Stimulated activated CD4-positive, alpha-beta T cell treated with anti-CD3 and anti-CD28 coated beads, Interleukin-15, amount 100 ng/mL, for 24 hours (primary cell): ENCODE measurements at places on chromosomes 12 and 14.

GRCh38 chr12:118183155-118183554 is 47.2 kb downstream of the PEBP1 start:
- no peak for DNase-seq

GRCh38 chr14:46053221-46053620 is 598.4 kb downstream of the RPL10L start:
- DNase-seq = no peak

GRCh38 chr12:87152841-87153528 is 876.2 kb downstream of the C12orf50 start:
- no peak for DNase-seq

DNA sequence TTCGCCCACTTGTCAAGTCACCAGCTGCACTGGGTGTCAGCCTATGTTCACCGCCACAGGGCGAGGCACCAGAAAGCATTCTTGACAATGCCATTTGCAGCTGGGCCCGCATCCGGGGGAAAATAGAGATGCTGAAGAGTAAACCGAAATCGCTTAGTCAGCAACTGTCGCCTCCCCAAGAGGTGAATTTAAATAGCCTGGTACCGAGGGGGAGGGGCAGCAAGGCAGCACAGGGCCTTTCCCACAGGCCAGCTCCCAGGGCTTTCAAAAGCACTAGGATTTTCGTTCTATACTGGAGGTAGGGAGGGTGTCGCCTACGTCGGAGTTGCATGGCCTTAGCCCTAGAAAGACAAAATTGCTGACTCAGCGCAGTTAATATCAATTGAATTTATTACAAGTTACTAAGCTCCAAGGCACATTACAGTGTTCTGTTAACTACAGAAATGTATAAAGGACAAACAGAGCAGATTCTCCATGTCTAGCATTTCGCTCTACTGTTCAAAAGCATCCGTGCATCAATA is 4.3 kb downstream of the IRF2BPL start:
- peak; percentile 86 for DNase-seq

DNA sequence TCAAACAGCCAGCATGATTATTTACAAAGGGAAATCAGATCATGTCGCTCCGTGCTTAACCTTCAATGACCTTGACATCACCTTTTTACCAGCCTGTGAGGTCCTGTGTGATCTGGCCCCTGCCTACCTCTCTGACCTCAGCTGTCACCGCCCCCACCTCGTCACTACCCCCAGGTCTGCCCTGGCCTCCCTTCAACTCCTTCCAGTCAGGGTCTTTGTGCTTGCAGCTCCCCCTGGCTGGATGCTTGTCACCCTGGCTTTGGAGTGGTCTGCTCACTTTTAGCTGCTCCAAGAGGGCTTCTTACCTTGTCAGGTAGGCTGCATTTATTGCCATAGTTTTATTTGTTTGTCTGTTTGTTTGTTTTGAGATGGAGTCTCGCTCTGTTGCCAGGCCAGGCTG is 8.2 kb upstream of the MAX start:
- DNase-seq = no peak

GRCh38 chr12:19648591-19648990 is 209.3 kb downstream of the AEBP2 start:
- DNase-seq = no peak

DNA sequence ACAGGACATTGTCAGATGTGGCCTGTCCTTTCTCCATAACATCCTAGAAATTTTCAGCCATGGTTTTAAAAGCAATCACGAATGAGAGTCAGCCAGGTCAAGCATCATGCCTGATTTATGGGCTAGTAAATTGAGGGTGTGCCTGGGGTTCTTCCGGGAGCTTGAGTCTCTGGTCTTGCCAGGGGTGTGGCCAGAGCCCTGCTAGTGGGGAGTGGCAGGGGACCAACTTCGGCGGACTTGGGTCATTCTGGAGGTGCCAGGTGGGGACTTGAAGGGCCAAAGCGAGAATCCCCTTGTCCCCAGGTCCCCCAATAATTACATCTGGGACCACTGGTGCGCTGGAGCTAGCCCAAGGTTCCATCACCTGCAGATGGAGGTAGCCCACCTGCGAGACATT is 5.7 kb downstream of the OTUB2 start:
- no peak for DNase-seq

DNA sequence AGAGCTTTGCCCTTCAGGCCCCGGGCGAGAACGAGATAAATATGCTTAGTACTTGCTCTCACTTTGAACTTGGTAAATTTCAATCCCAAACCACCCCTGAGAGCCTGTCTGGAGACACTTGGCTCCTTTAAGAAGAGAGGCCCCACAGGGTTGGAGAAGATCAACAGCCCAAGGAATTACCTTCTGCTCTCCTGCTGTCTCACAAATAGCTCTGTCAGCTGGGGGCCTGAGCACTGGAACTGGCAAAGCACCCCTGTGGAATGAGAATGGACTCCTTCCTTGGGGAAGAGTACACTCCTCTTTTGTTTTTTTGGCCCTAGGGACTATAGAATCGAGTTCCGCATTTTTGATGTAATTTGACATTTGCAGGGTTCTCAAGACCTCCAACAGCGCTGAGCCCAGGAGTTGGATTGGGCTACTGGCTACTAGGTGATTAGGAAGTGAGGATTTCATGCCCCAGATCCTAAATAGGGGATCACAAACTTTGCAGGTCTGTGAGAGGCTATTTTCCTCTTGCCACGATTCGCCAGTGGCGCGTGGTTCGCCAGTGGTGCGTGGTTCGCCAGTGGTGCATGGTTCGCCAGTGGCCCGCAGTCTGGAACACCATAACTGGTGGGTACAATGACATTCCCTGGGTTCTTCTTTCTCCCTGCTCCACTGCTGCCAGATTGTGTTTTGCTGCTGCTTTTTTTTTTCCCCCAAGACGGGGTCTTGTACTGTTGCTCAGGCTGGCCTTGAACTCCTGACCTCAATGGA is 17.8 kb upstream of the MEG3 start:
- no peak for DNase-seq

GRCh38 chr12:114448618-114448933 is 42.6 kb upstream of the TBX5 start:
- no peak for DNase-seq

DNA sequence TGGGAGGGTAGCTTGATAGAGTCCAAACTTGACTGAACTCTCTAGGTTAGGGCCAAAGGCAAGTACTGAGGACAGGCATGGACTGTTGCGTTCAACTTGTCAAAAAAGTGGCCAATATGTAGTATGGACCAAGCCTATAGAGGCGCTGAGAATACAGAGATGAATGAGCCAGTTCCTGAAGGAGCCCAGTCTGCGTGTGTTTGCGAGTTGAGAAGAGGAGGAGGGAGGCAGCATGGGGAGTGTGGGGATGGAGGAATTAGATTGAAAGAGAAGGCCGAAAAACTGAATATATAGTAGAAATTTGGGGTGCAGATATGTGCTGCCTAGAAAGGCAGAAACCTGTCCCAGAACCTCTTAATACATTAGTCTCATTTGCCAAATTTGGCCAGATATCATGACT is 412.4 kb downstream of the PCNX1 start:
- no peak for DNase-seq

DNA sequence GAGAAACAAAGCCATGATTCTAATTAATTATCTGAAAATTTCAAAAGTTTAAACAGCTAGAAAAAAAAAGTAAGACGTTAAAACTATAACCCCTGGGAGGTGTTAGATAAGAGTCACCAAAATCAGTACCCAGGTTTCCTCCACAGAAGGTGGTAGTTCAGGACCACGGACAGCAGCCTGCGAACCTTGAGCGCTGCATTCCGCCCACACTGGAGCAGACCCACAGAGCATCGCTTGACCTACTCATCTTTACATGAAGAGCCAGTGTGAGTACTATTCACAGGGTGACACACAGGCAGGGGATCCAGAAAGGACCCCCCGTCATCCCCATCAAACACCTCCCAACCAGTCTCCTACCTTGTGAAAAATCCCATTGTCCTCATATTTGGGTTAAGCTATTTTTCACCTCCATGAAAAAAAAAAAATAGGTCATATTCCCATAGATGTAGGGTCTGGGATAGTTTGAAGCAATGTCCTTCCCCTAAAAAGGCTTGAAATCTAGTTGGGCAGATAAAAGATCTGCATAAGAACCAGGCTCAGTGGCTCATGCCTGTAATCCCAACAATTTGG is 8.8 kb upstream of the CHGA start:
- peak; percentile 53 for DNase-seq
